Stimulated activated CD8-positive, alpha-beta memory T cell treated with anti-CD3 and anti-CD28 coated beads, Interleukin-2, amount 100 ng/mL, for 48 hours (primary cell): ENCODE measurements at places on chromosomes 11 and 22.
A peak's percentile ranks its signal among the peaks of the same experiment; 100 is the strongest.

DNA sequence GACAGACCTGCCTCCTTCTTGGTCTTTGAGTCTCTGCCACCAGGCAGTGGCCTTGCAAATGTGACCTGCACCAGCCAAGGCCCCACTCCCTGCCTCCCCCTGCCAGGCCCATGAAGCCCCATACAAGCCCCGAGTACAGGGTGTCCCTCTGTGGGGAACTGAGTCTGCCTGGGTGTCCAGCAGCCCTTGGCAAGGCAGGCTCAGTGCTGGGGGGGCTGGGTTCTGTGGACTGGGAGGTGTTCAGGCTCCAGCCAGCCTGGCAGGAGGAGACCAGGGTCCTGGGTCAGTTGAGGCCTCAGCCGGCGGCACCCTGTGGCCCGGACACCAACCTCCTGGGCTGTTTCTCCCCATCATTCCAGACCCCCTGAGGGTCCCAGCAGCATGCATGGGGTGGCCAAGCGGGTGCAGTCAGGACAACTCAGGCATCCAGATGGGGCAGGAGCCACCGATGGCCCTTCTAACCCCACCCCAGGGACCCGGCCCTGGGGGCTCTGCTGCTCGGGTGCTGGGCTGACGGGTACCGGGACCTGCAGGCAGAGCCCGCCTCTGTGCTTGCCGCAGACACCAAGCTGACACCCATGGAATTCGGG is 5.7 kb downstream of the MUC5AC start:
- no peak for DNase-seq

DNA sequence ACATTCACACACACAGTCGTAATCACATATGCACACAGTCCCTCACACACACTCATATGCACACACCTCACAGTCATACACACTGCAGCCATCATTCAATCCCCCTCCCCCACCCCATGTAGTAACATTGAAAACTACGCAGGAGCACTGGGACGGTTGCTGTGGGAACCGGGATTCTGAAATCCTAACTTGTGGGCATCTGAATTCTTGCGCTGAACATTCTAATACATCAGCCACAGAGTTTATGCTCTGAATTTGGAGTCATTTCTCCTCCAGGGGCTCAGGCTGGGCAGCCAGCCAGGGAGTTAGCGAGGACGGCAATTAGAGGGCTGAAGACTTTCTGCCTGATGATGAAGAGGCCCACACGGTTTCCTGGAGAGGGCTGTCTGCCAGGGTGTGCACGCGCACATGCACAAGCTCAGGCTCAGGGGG is 32.7 kb downstream of the CD6 start:
- DNase-seq = no peak

- no peak for DNase-seq
These were observed 72.1 kb upstream of the OR5AK2 start for GRCh38 chr11:56916587-56916986.

DNA sequence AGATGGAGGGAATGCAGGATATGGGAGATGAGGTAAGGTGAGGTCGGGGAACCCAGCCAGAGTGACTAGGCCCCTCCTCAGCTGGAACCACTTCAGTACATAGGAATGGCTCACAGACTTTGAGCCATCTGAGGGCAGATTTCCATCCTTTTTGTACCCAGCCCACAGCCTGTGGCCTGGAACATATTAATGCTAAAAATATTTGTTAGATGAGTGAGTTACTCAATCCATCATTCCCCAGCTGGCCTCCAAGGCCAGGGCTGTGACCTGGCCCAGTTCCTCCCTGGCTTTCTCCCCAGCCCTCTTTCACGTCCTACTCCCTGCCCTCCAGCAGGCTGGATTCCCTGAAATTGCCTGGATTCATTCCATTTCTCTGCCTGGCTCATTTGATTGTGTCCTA is 57.2 kb upstream of the PRDM11 start:
- no peak for DNase-seq

- no peak for DNase-seq
These were observed 48.9 kb upstream of the KIRREL3 start for GRCh38 chr11:127049486-127049885.

DNA sequence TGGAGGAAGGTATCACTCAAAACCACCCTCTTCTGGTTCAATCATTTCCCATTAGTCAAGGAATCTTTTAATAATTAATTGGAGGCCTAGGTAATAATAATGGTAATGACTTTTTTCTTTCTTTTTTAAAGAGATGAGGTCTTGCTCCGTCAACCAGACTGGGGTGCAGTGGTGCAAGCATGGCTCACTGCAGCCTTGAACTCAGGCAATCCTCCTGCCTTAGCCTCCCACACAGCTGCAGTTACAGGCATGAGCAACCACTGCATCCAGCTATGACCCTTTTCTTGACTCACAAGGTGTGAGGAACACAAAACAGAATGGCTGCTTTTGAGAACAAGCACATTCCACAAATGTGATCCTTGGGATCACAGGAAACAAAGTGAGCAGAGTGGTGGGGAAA is 3.6 kb downstream of the POLDIP3 start:
- DNase-seq = no peak

- DNase-seq = peak; percentile 4
These were observed 59.2 kb upstream of the ATXN10 start for GRCh38 chr22:45612451-45612901.
